ENCODE measurements at places on chromosomes 12 and 14.

DNA sequence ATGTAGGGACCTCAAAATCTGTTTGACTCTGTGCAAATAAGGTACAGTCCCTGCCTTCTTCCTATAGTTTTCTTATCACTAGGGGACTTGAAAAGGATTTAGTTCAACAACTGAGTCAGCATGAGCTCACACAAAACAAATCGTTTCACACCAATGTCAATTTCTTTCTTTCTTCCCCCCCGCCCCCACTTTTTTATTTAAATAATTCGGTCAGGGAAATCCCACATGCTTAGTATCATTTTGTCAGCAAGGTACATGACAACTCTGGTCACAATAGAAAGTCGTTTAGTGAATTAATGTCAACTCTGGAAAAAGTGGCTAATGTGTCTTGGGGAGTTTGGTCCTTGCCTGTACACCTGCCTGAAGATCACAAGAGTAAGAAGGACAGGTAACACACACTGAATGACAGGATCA is 232.2 kb upstream of the PLEKHG7 start:
- no peak for DNase-seq

DNA sequence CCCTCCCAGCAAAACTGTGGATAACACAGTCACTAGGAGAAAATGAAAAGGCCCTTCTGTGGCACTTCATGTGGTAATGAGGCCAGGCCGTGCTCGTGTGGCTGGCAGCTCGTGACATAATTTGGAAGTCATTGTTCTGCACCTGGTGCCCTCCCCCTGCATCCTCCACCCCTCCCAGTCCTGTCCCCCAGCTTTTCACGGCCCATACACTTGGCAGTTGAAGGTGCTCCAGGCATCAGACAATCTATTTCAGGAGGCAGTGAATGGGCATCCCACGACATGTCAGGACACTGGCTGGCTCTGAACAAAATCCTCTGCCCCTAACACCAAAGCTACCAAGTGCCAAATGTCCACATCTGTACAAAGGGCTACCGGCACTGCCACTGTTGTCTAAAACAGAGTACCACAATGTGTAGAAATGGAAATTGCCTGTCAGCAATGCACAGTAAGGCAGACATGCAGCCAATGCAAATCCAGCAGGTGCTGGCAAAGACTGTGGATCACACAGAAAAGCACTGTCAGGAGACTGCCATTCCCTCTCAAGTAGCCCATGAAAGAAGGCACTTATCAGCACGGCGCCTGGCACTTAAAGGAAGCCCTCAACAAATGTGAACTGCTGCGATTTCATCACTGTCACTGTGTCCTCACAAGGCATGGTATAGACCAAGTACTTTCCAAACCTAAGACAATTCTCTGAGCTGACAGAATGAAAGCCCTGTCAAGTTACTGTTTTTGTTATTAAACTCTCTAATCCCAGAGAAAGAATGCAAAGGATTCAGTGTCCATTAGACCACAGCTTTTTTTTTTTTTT is 39.1 kb downstream of the CORO1C start:
- DNase-seq = no peak

DNA sequence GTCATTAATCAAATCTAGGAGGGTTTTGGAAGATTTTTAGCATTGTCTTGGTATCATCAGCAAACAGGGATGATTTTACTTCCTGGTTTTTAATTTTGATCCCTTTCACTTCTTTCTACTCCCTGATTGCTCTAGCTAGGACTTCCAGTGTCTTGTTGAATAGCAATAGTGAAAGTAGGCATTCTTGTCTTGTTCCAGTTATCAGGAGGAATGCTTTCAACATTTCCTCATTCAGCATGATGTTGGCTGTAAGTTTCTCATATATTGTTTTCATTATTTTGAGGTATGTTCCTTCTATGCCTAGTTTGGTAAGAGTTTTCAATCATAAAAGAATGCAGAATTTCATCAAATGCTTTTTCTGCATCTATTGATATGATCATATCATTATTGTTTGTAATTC is 244.2 kb upstream of the CLEC14A start:
- no peak for DNase-seq

- peak; percentile 85 for DNase-seq
These were observed 24.2 kb upstream of the LRP1-AS start for GRCh38 chr12:57171668-57172067.

GRCh38 chr12:104505095-104505818 is 48.5 kb downstream of the CHST11 start:
- DNase-seq = no peak

DNA sequence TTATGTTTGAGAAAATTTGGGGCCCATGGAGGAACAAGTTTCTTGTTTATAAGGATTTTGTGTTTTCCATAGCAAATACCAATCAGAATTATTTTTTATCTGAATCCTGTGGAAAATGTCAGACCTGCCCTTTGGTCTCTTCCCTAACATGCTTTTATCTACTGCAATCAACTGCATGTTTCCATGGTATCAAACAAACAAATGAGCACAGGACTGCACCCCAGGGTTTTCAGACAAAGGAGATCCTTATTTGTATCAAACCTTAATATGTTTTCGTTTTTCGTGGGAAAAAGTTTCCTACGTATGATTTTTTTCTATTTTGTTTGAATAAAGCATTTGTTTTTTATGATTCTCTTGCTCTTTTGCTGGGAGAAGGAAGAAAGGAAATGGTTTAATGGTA is 91.1 kb downstream of the GPR135 start:
- no peak for DNase-seq

DNA sequence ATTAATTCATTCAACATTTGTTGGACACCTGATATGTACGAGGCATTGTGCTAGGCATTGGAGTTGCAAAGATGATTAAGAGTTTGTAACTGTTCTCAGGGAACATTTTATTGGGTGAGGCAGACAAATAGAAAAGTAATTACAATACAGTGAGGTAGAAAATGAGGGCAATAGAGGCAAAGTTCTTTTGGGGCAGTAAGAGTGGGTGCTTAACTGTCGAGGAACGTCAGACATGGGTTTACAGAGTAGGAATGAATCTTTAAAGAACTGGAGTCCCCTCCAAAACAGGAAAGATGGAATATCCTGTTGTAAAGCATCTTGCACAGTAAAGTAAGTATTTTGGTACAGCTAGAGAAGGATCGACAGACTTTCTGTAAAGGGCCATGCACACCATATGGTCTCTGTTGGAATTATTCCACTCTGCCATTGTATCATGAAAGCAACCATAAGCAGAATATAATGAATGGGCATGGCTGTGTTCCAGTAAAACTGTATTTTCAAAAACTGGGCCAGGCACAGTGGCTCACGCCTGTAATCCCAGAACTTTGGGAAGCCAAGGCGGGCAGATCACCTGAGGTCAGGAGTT is 9.1 kb downstream of the CREBL2 start:
- no peak for DNase-seq

DNA sequence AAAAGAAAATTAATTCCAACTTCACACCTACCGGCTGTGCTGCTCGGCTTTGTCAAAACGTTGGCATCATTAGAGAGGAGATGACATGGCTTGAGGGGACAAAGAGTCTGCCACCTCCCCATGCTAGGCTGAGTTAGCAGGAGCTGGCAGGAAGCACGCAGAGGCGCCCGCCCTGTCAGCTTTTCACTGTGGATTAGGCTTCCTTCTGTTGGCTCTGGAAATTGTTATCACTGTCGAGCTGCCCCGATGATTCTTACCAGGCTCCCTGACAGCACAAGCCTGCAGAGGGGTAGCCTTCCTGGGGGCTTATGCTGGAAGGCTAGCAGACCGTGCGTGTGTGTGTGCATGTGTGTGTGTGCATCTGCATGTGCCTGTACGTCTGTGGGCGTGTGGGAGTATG is 490.9 kb upstream of the TBX3 start:
- no peak for DNase-seq

DNA sequence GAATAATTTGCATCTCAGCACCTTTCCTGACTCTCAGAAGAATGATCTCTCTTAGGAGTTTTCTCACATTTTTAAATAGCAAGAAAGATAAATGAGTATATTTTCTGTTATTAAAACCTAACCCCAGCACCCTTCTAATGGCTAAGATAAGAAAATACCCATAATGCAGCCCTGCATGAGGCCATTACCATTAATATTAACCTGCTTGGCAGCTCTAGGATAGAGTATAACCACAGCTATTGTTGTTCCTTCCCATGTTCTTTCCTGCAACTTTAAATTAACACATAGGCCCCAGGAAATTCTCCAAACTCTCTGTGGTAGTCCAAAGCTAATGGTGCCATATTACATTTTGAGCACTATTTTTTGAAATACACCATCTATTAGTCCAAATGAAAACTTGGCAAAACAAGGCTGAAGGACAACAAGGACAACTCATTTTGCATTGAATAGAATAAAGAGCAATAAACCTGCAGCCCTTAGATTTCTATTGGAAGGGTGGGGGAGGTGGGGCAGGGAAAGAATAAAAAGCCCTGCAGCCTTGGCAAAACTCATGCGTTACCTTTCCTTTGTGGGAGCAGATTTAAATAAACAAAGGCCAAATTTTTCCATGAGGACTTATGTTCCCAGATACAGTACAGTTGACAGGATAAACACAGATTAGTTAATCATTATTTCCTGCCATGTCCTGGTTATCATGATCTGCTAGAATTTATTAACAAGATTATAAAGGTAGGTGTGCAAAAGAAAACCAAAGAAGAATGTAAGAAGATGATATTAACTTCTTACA is 46.9 kb downstream of the BTG1 start:
- no peak for DNase-seq

DNA sequence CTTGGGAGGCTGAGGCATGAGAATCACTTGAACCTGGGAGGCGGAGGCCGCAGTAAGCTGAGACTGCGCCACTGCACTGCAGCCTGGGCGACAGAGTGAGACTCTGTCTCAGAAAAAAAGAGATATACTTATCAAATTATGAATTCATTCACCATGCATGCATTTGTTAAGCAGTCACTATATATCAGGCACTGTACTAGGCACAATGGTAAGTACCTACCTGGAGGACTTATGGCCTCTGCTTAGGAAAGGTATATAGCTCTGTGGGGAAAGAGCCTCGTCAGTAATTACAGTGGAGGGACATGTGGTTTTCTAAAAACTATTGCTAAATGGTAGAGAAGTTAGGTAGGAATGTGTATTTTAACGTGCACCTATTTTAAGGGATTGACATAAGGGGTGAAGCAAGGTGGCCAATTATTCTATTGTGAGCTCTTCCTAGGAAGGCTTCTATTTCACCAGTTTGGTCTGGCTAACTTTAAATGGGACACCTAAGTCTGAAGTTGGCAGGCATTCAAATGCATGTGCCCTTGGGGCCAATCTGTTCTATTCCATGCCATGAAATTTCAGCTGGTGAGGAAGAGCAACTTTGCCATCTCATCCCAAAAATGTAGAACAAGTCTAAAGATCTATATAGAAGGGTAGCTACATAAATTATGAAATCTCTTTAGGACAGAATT is 15.0 kb downstream of the TCP11L2 start:
- DNase-seq = no peak

DNA sequence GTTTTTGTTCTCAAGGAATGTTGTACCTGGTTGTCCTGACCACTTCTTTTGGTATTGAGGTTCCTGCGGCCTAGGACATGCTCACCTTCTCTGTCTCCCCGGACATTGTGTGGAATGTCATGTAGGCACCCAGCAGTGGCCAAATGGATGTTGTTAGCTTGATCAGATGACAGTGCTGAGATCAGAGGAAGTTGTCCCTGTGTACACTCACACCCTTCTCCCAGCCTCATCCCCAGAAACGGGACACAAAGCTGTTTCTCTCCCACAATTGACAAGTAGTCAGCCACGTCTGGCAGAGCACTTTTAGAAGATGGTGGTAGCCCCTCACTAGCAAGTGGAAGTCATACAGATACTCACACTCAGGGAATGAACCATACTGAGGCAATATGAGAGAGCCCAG is 3.0 kb downstream of the PLEKHH1 start:
- no peak for DNase-seq

GRCh38 chr14:63432228-63432627 is 110.9 kb downstream of the PPP2R5E start:
- DNase-seq = no peak

- peak; percentile 39 for DNase-seq
These were observed 13.3 kb downstream of the BEST3 start for GRCh38 chr12:69685810-69686209.

- no peak for DNase-seq
These were observed 780.6 kb upstream of the FLRT2 start for GRCh38 chr14:84749191-84749955.

- DNase-seq = peak; percentile 79
These were observed 54.7 kb downstream of the PLEKHG3 start for GRCh38 chr14:64758691-64759554.

GRCh38 chr12:108000111-108000510 is 129.0 kb upstream of the WSCD2 start:
- DNase-seq = no peak

DNA sequence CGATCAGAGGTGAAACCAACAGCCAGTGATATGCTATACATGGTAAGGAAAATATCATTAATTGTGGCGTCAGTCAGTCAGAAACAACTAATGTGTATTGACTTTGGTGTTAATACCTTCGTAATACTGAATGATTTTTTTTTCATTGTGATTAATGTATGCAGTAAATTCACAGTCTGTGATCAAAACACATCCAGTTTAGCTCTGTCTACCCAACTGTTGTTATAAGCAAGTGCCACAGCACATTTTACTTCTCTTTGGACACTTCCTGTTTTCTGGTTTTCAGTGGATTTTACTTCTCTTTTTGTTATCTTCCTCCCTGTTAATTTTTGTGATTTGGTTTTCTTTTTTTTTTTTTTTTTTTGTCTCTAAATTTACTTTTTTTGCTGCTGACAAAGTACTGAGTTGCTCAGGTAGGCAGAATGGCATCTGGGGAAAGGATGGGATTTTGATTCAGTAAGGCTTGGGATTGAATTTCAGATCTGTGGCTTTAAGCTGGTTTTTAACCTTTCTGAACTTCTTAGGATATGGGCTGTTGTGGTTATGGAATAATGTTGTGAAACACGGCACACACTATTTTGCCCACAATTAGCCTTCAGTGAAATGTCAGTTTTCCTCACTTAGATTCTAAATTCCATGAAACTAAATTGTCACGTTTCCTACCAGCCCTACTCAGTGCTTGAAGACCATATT is 604 bp downstream of the GLIPR1 start:
- no peak for DNase-seq

DNA sequence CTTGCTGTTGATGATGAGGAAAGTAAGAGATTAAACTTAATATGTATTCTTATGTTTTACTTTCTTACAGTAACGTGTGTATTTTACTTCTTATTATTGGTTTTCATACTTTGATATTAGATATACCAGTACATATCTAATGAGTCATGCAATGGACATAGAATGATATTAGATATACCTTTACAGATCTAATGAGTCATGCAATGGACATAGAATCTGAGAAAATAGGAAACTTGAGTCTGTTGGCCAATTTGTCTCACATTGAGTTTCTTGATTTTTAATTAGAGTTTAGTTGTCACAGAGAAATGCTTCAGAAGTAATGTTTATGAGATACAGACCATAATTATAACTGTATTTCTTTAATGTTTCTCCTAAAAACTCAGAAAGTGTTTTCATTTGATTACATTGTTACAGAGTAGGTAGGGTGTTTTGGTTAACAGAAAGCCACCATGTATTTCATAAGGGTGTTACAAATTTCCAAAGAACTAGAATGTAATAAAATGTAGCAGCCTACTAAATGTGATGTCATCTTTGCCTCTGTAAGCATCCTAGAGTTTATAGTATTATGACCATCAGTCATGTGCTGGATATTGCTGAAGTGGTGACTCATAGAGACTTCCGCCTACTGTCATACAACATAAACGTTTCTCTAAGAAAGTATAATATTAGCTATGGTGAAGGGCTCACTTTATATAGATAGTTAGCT is 3.0 kb downstream of the GAS2L3 start:
- peak; percentile 64 for DNase-seq
